ENCODE measurements at places on chromosomes 11 and 22.

DNA sequence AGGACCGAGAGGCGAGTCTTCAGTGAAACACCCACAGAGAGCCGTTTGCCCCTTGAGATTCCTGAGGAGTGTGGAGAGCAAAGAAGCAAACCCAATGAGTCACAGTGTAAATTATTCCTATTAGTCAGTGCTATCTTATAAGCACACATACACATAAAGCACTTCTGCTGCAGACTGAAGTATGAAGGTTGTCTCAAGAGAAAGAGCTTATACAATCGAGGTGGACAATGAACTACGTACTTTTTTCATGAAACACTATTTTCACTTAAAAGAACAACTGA lies 37.3 kb downstream of the GALNT18 start:
- DNase-seq = no peak

DNA sequence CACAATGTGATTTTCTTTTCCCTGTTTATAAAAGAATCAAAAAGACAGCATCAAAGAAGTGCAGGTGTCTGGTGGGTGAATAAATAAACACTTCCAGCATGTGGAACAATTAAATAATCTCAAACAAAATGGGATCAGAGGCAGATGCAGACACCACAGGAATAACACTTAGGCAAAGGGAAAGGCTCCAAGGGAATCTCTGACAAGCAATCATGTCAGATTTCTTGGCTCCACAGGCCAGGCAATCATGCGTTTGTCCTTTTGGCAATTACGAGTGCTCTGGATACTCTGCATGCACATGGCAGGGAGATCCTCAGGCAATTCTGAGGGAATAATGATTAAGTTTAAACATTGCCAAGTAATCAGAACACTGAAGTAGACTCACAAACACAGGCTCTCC lies 403.5 kb upstream of the LUZP2 start:
- no peak for DNase-seq

- no peak for DNase-seq
Measured at GRCh38 chr11:34356576-34356912, 1.3 kb downstream of the ABTB2 start.

DNA sequence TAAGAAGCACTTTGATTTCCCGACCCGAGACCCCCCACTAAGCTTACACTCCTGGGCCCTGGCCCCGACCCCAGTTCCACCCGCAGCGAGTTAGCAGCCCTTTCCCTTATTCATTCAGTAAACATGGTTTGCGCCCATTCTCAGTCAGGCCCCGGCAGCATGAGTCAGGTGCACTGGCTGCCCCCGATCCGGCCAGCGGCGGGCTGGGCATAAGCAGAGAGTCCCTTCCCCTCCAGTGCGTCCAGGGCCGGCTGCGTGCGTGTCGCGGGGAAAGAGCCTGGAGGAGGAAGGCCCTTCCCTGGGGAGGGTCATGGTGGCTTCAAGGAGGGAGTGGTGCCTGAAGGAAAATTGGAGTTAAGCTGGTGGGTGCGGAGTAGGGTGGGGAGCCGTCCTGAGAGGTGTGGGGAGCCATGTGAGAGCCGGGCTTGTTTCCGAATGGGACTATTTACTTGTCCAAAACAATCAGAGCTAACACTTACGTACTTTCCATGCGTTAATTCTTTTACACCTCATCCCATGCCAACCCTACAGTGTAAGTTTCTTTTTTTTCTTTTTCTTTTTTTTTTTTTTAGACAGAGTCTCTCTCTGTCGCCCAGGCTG lies 657 bp downstream of the IGHMBP2 start:
- peak; percentile 75 for DNase-seq

Data from suppressor macrophage (primary cell).